A549 (cell line): ENCODE measurements at places on chromosomes 1 and 21.

DNA sequence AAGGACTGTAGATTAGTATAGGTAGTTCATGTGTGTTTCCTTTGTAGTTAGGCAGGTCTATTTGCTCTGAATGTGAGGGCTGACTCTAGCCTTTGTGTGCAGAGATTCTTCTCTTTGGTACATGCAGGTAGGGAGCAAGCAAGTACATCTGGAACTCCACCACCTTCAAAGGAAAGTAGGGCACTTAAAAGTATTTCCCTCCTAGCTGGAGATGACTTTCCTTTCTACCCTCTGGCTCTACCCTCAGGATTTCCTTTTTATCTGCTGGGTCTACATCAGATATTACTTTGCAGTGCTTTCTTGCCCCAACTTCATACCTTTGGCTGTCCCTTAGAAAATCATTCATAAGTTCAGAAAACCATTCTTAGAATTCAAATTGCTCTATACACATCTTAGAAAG, 91.7 kb upstream of the HIVEP3 start:
- no peak for DNase-seq

GRCh38 chr1:183905508-183906113, 100.7 kb downstream of the RGL1 start:
- DNase-seq, result no peak

- no peak for DNase-seq
These were observed 1.9 kb downstream of the IGSF8 start for GRCh38 chr1:160096274-160097116.

DNA sequence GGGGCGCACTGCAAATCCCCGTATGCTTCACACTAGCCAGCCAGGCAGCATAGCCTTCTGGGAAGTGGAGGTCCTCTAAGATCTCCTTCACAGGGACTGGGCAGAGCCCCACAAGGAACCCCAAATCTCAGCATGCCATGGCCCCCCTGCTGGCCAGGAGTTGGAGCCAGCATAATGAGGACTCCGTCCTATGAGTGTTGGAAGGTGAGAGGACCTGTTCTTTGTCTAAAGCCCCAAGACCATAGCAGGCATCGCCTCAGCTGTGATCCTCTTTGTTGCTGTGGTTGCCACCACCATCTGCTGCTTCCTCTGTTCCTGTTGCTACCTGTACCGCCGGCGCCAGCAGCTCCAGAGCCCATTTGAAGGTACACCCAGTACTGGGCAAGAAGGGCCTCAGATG, 1.5 kb downstream of the SHISA4 start:
- no peak for DNase-seq

DNA sequence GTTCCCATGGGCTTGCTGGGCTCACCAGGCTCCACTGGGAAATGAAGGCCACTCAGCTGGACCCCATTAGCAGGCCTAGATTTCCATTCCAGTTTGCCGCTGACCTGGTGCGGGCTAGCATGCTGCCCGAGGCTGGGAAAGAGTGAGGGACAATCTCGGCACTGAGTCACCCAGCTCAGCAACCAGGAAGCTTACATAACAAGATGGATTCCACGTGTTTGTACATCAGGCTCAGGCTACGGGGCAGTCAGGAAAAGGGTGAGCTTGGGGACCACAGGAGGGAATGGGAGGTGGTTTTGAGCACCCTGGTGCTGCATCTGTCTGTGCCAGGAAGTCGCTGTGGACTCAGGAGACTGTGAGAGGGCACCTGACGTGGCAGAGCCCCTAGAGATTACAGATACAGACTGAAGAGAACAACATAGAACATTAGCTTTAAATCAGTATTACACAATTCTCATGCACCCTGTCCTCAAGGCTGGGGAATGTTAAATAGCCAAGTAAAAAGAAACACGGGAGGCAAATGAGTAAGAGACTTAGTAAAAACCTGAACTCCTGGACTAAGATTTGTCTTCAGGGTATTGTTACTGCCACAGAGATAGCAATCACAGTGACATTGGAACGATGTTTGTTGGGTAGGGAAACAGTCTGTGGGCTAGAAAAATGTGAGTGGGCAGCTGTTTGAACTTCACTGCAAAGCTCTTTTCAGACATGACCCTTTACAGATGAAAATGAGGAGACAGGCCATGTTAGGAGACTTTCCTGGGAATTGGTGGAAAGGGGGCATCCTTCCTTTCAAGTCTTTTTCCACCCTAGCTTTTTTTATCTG, 51.1 kb downstream of the GLUL start:
- no peak for DNase-seq

DNA sequence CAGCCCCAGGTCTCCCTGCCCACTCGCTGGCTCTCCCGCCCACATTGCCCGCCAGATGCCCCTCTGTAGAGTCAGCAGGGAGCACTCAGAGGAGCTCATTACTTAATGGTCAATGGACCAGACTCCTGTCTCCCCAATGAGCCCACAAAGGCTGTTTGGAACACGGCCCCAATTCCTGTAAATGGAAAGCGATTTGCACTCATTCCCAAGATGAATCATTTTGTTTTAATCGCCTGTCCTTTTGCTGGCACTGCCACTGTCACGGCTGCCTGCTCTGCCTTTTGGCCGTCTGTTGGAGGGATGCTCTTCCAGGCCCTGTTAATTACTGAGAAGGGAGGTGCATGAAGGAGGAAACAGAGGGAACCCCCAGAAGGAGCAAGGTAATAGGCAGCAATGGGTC, 44.8 kb upstream of the ATP2B4 start:
- no peak for DNase-seq

GRCh38 chr1:118958937-118959631, 29.1 kb downstream of the TBX15 start:
- peak; percentile 4 for DNase-seq

GRCh38 chr1:4367230-4367777, 287.1 kb upstream of the AJAP1 start:
- no peak for DNase-seq

DNA sequence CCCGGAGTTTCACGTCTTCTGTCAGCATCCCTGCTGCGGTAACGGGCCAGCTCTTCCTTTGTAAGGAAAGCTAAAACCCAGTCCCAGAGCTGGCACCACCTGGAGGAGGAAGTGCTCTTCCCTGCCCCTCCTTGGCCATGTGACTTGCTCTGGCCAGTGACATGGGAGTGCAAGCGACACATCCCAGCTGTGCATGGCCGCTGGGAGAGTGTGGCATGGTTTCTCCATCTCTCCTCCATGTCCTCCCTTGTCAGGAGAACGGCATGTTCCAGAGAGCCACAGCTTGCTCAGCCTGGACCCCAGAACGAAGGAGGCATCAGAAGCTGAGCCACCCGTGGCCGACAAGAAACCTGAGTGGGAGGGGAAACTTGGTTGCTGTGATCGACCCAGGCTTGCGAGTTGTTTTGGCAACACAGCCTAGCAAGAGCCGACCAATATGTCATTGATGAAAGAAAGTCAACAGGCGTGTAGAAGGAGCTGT, 2.7 kb upstream of the PRXL2B start:
- DNase-seq, result no peak

- no peak for DNase-seq
These were observed 198.1 kb upstream of the NCAM2 start for GRCh38 chr21:20800106-20800505.

GRCh38 chr1:61424382-61424781, 300.6 kb downstream of the TM2D1 start:
- no peak for DNase-seq

GRCh38 chr1:84584126-84584525, 9.9 kb upstream of the CTBS start:
- DNase-seq, result no peak

GRCh38 chr1:3491291-3492246, 37.1 kb downstream of the ARHGEF16 start:
- peak; percentile 39 for DNase-seq
